NCI-H226 (cell line): ENCODE measurements at places on chromosomes 1 and 21.
A peak's percentile ranks its signal among the peaks of the same experiment; 100 is the strongest.

GRCh38 chr1:151165281-151165737, 393 bp downstream of the LYSMD1 start:
- DNase-seq: no peak

DNA sequence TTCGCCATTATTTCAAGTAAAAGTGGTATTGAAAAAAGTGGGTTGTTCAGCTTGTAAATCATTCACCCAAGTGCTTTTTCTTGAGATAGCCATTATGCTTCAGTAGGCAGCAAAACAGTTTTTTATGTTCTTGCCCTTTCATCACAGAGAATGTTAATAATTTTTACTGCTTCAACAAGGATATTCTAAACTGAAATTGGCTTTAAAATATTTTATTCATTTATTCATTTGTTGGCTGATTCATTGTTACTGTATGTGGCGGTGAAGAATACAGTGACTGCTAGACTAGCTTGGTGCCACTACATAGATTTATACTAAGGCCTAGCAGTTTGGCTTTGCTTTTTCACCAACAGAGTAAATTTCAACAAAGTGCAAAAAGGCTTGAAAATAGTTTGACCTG, 121.5 kb downstream of the OLFML2B start:
- no peak for DNase-seq

GRCh38 chr1:230355128-230355527, 71.0 kb downstream of the PGBD5 start:
- DNase-seq: no peak

DNA sequence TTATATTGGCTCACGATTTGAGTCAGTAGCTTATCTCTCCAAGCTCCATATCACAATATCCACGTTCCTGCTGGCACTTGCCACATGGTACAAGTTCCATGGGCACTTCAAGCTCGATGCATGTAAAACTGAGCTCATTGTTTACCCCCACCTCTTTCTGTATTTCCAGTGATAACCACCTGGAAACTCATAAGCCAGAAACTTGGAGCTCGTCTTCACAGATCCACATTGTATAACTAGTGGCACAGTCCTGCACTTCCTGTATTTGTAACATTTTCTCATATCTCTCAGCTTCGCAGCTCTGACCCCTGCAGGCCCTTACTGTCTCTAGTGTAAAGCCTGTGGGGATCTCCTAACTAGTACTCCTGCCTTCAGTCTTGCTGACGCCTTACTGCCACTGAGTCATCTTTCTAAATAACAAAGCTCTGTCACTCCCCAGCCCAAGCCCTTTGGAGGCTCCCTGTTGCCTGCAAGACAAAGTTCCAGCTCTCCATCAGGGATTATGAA, 6.5 kb upstream of the C2CD4D start:
- DNase-seq: peak; percentile 28

GRCh38 chr21:44394733-44395132, 41.3 kb downstream of the TRPM2 start:
- no peak for DNase-seq
